ENCODE measurements at places on chromosomes 7 and 10.

GRCh38 chr10:114856544-114857287, 35.1 kb downstream of the FHIP2A start:
- no peak for DNase-seq

GRCh38 chr10:80356989-80357850, 639 bp downstream of the DYDC2 start:
- no peak for DNase-seq

DNA sequence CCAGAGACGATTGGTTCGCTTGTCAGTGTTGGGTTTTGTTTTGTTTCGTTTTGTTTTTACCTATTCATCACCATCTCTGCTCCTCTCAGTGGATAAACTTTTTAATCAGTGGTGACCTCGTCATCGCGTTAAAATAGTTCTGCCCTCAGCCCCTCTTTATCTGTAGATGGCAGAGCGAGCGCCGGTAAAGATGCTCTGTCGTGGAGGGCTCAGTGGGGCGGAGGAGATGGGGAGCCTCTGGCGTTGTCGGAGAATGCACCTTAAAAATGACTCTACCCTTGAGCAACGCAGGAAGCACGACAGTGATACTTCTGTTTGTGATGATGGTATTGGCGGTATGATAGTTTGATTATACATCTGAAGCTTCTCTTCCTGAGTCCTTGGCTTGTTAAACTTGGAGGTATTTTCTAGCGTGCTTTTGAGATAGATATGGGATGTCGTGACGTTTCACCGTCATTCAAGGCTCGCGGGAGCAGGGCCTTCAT, 554 bp downstream of the CSGALNACT2 start:
- DNase-seq: peak; percentile 35

GRCh38 chr10:97629289-97629688, 4.0 kb downstream of the MORN4 start:
- no peak for DNase-seq

GRCh38 chr10:75654171-75654771, 222.8 kb downstream of the LRMDA start:
- DNase-seq: no peak

- no peak for DNase-seq
These were observed 129.7 kb downstream of the MARCHF5 start for GRCh38 chr10:92420546-92421275.

DNA sequence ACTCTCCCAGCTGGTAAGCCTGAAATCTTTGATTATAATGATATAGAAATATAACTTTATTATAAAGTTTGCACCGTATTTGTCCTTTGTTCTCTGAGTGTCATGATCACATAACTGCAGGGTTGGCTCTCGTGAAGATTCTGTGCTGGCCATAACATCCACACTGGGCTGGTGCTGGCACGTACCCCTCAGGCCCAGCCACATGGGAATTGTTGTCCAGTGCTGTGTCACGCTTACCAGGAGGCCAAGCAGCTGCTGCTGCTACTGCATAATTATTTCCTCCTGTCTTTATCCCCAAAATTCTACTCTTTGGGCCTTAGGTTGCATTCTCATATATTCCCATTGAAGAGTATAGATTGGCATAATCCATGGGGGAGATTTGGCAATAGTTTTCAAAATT, 20.8 kb upstream of the UCN3 start:
- DNase-seq: no peak

- DNase-seq: no peak
These were observed 146.6 kb downstream of the C10orf105 start for GRCh38 chr10:71572962-71573361.

DNA sequence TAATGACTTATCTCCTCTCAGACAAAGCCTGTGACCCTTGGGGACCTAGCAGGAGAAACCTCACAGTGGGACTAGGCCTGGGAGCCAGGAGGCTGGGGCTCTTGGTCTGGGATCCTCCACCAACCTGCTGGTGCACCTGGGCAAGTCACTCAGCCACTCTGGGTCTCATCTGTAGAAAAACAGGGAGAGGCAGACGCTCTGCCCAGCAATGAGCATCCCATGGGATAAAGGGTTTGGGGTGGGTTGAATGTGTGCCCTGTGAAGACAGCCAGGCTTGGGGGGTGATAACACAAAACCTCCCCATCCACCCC, 81.6 kb downstream of the ZMIZ1 start:
- DNase-seq: no peak

DNA sequence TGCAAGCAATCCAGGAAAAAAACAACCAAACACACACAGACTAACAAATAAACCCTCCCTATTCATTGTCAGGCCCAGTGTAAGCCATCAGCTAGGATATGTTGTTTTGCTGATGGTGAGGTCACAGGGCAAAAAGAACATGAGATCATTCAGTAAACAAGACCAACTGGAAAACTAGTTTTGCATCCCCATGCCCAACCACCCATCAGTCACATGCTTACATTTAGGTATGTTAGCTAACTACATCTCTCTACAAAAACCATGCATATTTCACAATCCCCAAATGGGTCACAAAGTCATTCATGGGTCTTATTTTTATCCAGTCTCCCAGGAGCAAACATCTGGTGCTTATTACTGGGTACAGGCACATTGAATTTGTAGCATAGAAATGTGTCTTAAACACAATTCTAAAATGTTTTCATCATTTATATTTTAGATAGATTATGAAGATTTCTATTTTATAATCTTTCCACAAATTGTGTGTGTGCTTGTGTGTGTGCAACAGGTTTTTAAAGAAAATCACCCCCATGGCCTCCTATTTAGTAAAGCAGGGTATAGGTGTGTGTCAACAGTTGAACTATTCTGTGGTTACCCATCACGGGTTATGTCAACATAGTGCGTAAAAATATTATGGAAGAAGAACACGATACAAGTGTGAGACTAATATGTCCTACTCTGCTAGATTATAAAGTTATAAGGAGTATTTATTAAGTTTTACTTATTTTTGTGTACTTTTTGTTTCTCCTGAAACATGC, 103.8 kb upstream of the AKR1E2 start:
- no peak for DNase-seq

- no peak for DNase-seq
These were observed 1224.4 kb downstream of the REEP3 start for GRCh38 chr10:64745565-64745964.

- DNase-seq: no peak
These were observed 113.5 kb downstream of the KLF6 start for GRCh38 chr10:3671386-3671955.

- DNase-seq: no peak
These were observed 7.2 kb downstream of the TECPR1 start for GRCh38 chr7:98244871-98245270.

GRCh38 chr10:73408061-73408460, 5.8 kb downstream of the ANXA7 start:
- no peak for DNase-seq

DNA sequence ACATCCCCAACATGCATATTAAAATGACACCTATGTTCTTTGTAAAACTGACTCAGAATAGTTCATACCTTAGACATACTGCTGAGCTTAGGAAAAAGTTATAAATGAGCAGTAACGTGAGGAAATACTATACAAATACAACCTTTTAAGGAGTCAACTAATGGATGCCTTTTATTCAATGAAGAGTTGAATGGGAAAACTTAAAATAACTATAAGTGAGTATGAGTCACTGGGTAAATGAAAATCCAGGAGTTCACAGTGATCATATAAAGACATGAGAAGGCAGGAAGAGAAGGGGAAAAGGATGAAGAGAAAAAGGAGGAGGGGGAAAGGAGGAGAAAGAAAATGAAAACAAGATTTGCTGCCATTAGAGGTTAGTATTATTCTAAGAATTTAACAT, 157.8 kb upstream of the PCDH15 start:
- no peak for DNase-seq

DNA sequence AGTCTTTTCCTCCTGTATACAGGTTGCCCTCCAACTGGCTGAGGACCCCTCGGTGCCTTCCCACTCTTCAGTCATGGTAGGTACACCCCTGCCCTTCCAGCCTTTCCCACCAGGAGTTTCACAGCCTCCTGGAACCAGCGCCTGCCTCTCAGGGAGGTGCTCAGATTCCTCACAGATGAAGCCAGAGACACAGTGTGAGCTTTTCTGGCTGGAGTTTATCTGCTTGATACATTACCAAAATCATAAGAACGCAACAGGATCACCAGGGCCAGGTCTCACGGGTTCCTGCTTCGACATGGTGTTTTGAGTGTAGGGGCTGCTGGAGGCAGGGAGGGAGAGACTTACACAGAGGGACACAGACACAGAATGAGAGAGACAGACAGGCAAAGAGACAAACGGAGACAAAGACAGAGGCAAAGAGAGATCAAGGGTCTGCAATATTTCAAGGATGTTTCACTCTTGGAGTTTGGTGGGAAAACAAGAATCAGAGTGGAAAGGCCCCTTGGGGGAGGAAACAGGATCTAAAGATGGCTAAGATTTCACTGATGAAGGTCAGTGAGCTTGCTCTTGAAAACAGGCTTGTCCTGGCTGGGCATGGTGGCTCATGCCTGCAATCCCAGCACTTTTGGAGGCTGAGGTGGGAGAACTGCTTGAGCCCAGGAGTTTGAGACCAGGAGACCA, 6.5 kb upstream of the INMT start:
- DNase-seq: no peak

GRCh38 chr7:36764929-36765328, 40.6 kb upstream of the AOAH start:
- no peak for DNase-seq

GRCh38 chr7:46939558-46939957, 642.4 kb downstream of the TNS3 start:
- no peak for DNase-seq

DNA sequence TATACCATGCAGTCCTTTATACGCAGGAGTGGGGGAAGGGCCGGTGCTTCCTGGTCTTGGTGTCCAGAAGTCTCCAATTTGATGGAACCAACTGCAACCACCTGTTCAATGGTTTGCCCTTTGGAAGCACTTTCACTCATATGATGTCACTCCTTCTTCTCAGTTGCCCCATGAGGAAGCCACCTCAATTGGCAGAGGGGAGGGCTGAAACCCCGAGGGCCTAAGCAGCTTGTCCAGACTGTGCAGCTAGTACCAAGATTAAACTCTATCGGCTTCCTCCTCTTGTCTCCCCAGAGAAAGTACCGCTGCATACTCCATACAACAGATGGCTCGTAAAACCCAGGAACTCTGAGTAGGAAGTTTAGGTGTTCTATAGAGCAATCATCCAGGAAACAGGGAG, 789.4 kb downstream of the TYW1 start:
- no peak for DNase-seq

- no peak for DNase-seq
These were observed 19.9 kb downstream of the POLL start for GRCh38 chr10:101568054-101568745.

DNA sequence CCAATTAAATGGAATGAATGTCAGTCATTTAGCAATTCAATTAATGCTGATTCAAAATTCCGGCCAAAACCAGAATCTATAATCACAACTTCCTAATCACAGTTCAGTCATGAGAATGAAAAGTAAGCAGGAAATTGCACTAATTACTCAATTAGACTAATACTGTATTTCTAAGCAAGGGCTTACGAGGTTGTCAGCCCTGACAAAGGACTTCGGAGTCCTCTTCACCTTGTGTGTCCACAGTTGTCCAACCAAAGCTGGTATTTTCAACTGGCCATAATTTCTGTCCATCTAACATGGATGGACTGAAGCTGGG, 17.4 kb downstream of the CPA1 start:
- DNase-seq: no peak

DNA sequence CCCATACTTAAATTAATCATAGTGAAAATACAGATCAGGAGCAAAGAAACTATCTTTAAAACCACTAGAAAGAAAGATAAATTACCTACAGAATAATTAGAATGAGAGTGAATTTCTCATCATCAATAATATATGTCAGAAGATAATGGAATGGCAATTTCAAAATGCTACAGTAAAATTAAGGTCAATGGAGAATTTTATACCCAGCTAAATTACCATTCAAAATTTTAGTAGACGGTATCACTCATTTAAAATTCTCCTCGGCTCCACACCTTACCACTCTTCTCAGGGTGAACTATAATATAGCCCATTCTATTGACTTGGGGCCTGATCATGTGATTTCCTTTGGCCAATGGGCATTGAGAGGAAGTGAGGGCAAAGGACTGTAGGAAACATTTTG, 192.5 kb upstream of the TCERG1L start:
- no peak for DNase-seq

DNA sequence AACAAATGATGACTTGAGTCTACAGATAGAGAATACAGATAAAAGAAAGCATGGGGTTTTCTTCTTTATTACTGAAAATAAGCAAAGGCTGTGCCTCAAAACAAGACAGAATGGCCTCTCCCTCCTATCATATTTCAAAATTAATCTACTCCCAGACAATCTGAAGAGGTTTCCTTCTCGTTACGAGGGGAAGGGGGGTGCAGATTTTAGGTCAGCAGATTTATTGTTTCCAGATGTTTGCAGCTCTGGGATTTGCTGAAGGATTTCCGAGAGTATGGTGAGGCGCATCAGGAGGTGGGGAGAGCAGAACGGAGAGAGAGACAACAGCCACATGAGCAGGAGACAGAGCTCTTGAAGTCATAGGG, 89.8 kb downstream of the KIAA1549 start:
- no peak for DNase-seq

GRCh38 chr7:151992375-151992774, 33.1 kb upstream of the GALNT11 start:
- no peak for DNase-seq

Data from T-helper 2 cell (primary cell).